ENCODE measurements at places on chromosomes 7 and 10. TPM values are rescaled to one million over a fixed set of nuclear protein-coding genes. Genes with fewer than 3 reads are reported as not detected.

DNA sequence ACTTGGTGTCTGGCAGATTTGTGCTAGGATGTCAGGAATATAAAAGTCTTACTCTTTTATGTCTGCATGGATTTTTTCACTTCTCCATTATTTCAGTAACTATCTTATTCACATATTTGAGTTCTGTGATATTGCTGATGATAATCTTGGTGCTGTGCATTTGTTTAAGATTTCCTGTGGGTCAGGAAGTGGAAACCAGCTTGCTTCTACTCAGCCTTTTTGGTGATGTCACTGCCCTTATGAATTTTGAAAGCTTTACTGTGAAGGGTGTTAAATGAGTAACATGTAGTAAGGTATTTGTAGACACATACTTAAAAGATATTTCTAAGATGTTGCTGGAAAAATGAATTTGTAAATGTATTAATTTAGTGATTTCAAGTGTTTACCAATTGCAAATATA lies 69.5 kb upstream of the VOPP1 start:
- no peak for DNase-seq

Gene ELFN1
- total RNA-seq = 10.5 TPM

DNA sequence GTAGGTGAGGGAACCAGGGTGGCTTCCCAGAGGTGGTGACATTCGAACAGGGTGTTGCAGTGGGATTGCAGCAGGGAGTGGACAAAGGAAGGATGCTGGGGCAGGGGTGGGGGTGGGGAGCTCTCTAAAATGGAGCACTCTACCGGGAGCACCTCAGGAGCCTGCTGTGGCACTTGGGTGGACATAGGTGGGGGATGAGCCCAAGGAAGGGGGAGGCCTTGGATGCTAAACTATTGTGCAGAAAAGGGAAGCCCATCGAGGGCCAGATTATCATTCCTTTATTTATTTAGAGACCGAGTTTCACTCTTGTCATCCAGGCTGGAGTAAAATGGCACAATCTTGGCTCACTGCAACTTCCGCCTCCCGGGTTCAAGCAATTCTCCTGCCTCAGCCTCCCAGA lies 3.3 kb upstream of the STX1A start:
- no peak for DNase-seq

DNA sequence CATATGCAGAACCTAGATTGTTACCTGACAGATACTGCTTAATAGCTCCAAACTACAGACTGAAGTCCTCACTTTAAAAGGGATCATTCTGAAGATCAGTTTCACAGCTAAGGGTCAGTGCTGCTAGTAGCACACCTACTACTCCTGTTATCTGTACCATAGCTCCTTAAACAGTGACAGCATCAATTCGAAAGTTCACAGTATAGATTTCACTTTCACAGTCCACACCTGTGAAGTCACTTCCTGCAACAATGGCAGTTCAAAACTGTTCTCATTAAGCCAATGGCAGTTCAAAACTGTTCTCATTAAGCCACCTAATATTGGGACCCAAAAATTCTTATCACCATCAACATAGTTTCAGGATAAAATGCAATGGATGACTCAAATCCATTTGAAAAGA lies 10.7 kb upstream of the FHIP2A start:
- DNase-seq = no peak

GRCh38 chr10:107614939-107615685 lies 450.6 kb upstream of the SORCS1 start:
- no peak for DNase-seq

DNA sequence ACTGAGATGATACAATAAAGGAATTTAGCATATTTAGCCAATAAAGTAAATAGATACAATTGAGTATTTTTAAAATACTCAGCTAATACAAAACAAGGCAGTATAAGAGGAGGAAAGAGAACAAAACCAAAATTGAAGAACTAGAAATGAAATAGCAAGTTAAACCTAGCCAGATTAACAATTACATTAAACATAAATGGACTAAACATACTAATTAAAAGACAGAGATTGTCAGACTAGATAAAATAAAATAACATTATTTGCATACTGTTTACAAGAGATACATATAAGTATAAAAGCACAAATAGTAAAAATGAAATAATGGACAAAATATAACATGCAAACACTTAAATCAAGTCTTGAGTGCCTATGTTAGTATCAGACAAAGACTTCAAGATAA lies 517.7 kb upstream of the PHF14 start:
- DNase-seq = no peak

- no peak for DNase-seq
Measured at GRCh38 chr10:13997650-13998049, 333.1 kb downstream of the FRMD4A start.

- no peak for DNase-seq
Measured at GRCh38 chr7:131737746-131738465, 181.5 kb upstream of the PODXL start.

Gene ODAD2
- 0.58 TPM for total RNA-seq

Gene NKX1-2
- not detected for total RNA-seq

GRCh38 chr10:13816195-13816925 lies 229.6 kb downstream of the PRPF18 start:
- peak; percentile 78 for DNase-seq

DNA sequence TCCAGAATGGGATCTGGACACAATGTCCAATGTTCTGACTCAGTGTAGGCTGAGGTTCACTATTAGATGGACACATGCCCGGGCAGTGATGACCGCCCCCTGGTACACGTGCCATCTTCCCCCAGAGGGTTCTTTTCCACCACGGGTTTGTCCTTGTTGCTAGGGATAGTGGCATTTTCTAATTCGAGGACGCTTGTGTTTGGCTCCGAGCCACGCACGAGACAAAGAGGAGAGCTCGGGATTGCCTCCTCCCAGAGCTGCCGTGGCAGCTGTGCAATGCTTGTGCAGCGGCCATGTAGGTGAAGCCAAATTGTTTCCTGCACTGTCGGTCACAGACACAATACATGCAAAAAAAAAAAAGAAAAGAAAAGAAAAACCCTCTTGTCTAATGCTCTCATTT lies 207.5 kb downstream of the PAXIP1 start:
- no peak for DNase-seq

Gene LFNG
- total RNA-seq = 5.2 TPM

DNA sequence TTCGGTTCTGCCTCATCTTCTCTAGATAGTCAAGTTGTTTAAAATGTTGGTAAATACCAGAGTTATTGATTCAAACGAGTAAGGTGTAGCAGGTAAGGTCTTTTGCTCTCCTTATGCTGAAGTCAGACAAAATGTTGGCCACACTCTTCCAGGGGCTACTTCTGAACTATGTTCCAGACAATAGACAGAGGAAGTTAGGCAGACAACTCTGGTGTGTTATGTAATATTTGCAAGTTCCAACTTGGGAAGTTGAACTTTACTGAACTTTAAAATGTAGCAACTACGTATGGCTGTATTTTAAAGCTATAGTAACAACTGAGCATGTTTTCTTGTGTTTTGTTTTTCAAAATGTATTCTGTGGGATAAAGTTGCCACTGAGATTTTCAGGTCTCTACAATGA lies 125.7 kb upstream of the NEBL start:
- no peak for DNase-seq

GRCh38 chr10:50929670-50930069 lies 44.2 kb upstream of the A1CF start:
- DNase-seq = no peak

Gene NEUROD6
- not detected for total RNA-seq

All from left ventricle myocardium inferior (tissue), 1 donor.